Tibial nerve (tissue), 4 donors: ENCODE measurements at places on chromosomes 5 and 9.

GRCh38 chr9:127263664-127264063 lies 910 bp upstream of the GARNL3 start:
- H3K4me3 ChIP-seq = no peak overlapping the region
- H3K27me3 ChIP-seq = no peaks in the 10 kb centered on the region
- no peaks in the 10 kb centered on the region for H3K36me3 ChIP-seq

- no peaks in the 10 kb centered on the region for H3K4me1 ChIP-seq
- no peak for DNase-seq
Observed at GRCh38 chr5:19930451-19930850, 57.5 kb downstream of the CDH18 start.

DNA sequence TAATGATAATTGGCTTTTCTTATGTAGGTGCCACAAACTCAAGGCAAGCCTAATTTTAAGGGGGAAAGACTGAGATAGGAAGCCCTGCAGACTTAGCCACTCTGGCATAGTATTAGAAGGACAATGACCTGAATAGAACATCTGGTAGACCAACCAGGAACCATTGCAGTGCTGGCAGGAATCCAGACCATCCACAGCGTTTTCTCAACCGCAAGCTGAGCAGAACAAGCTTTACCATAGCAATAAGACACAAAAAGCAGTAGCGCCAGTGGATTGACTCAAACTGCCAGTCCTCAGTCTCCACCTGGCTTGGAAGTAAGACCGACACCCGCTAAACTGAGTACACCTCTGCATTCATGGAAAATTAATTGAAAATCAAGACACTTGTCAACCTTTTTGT lies 141.3 kb upstream of the LPAR1 start:
- no peaks in the 10 kb centered on the region for H3K27me3 ChIP-seq
- no peaks in the 10 kb centered on the region for H3K36me3 ChIP-seq
- H3K4me1 ChIP-seq = no peaks in the 10 kb centered on the region
- no peak for DNase-seq
- H3K4me3 ChIP-seq = no peak overlapping the region
- no peak overlapping the region for H3K27ac ChIP-seq

- no peak overlapping the region for H3K4me3 ChIP-seq
- no peaks in the 10 kb centered on the region for H3K27me3 ChIP-seq
- DNase-seq = peak; percentile 11
- no peak overlapping the region for H3K27ac ChIP-seq
Observed at GRCh38 chr9:131997779-131998178, 81.9 kb downstream of the MED27 start.

GRCh38 chr9:1871626-1872419 lies 143.3 kb upstream of the SMARCA2 start:
- no peaks in the 10 kb centered on the region for H3K36me3 ChIP-seq
- H3K4me3 ChIP-seq = no peak overlapping the region
- H3K4me1 ChIP-seq = no peaks in the 10 kb centered on the region
- no peak for DNase-seq

DNA sequence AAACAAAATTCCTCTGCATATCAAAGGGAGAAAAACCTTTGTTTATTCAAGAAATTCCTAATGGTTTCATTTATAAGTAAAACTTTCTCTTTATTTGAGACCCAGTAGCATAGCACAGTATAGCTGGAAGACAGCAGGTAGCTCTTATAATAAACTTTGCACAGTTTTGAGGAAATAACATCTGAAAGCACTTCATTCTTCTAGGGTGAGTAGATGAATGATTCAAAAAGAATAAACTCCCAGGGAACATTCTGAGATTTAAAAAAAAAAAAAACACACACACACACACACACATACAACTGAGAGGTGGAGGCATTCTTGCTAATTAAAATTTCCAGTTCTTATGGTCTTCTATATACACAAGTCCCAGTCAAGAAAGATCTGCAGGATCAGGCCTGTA lies 197.3 kb downstream of the BNC2 start:
- no peaks in the 10 kb centered on the region for H3K27me3 ChIP-seq
- no peaks in the 10 kb centered on the region for H3K4me1 ChIP-seq
- DNase-seq = no peak
- no peak overlapping the region for H3K4me3 ChIP-seq
- no peak overlapping the region for H3K27ac ChIP-seq

GRCh38 chr5:177099422-177100093 lies 12.8 kb downstream of the FGFR4 start:
- DNase-seq = no peak
- H3K4me1 ChIP-seq = no peaks in the 10 kb centered on the region
- no peak overlapping the region for H3K27ac ChIP-seq

GRCh38 chr5:29114331-29114768 lies 2076.0 kb upstream of the CDH9 start:
- H3K36me3 ChIP-seq = no peaks in the 10 kb centered on the region
- H3K4me3 ChIP-seq = no peak overlapping the region
- no peaks in the 10 kb centered on the region for H3K27me3 ChIP-seq
- DNase-seq = no peak

GRCh38 chr5:176850371-176851245 lies 40.2 kb downstream of the UNC5A start:
- H3K27ac ChIP-seq = no peak overlapping the region
- H3K4me1 ChIP-seq = no peaks in the 10 kb centered on the region
- no peaks in the 10 kb centered on the region for H3K36me3 ChIP-seq
- H3K27me3 ChIP-seq = peaks cover 52% of the 10 kb centered on the region
- no peak for DNase-seq

DNA sequence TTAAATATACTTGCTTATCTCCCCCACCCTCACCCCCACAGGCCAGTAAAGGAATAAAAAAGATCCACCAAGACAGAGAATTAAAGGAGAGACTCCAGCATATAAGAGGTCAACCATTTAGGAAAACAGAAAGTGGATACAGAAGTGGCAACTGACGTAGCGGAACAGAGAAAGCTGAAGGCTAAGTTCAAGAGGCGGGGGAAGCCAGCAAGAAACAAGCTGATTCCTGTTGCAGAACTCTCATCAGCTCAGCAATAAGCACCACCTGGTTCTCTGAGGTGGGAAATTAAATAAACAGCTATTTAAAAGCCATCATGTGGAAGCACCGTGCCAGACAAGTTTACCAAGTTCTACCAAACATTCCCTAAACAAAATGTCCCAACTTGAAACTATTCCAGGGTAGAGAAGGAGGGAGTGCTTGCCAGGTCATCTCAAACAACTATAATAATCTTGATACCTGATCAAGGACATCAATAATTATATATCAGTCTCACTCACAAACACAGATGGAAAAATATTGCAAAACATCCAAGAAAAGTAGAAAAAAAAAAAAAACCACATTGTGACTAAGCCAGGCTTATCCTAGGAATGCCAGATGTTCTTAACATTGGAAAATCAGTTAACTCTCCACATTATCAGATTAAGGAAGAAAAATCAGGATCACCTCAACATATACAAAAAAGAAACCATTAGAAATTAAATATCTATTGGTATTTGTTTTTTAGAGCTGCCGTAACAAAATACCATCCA lies 7.3 kb upstream of the ARL15 start:
- H3K27me3 ChIP-seq = no peaks in the 10 kb centered on the region
- H3K36me3 ChIP-seq = no peaks in the 10 kb centered on the region
- no peak overlapping the region for H3K27ac ChIP-seq
- DNase-seq = no peak
- H3K4me3 ChIP-seq = no peak overlapping the region
- no peaks in the 10 kb centered on the region for H3K4me1 ChIP-seq

- no peaks in the 10 kb centered on the region for H3K4me1 ChIP-seq
- no peaks in the 10 kb centered on the region for H3K27me3 ChIP-seq
- no peak overlapping the region for H3K27ac ChIP-seq
- no peak for DNase-seq
Observed at GRCh38 chr5:104218200-104218599, 655.6 kb upstream of the NUDT12 start.

GRCh38 chr9:7237473-7238246 lies 479.9 kb downstream of the KDM4C start:
- no peaks in the 10 kb centered on the region for H3K4me1 ChIP-seq
- DNase-seq = no peak
- no peaks in the 10 kb centered on the region for H3K27me3 ChIP-seq
- H3K4me3 ChIP-seq = no peak overlapping the region
- no peak overlapping the region for H3K27ac ChIP-seq
- no peaks in the 10 kb centered on the region for H3K36me3 ChIP-seq

GRCh38 chr5:172213126-172213525 lies 19.2 kb downstream of the EFCAB9 start:
- H3K27me3 ChIP-seq = no peaks in the 10 kb centered on the region
- no peak for DNase-seq
- no peak overlapping the region for H3K4me3 ChIP-seq
- peaks cover 5% of the 10 kb centered on the region for H3K36me3 ChIP-seq
- H3K27ac ChIP-seq = no peak overlapping the region
- no peaks in the 10 kb centered on the region for H3K4me1 ChIP-seq

- no peak overlapping the region for H3K4me3 ChIP-seq
- no peak for DNase-seq
- H3K36me3 ChIP-seq = no peaks in the 10 kb centered on the region
- H3K4me1 ChIP-seq = no peaks in the 10 kb centered on the region
- no peak overlapping the region for H3K27ac ChIP-seq
- no peaks in the 10 kb centered on the region for H3K27me3 ChIP-seq
Observed at GRCh38 chr5:110258460-110259216, 467.8 kb downstream of the TMEM232 start.

- H3K4me3 ChIP-seq = no peak overlapping the region
- no peaks in the 10 kb centered on the region for H3K27me3 ChIP-seq
- peak; percentile 78 for DNase-seq
- H3K4me1 ChIP-seq = peaks cover 5% of the 10 kb centered on the region
- peak overlapping the region; percentile 36 for H3K27ac ChIP-seq
Observed at GRCh38 chr5:142215915-142216681, 107.5 kb downstream of the NDFIP1 start.

DNA sequence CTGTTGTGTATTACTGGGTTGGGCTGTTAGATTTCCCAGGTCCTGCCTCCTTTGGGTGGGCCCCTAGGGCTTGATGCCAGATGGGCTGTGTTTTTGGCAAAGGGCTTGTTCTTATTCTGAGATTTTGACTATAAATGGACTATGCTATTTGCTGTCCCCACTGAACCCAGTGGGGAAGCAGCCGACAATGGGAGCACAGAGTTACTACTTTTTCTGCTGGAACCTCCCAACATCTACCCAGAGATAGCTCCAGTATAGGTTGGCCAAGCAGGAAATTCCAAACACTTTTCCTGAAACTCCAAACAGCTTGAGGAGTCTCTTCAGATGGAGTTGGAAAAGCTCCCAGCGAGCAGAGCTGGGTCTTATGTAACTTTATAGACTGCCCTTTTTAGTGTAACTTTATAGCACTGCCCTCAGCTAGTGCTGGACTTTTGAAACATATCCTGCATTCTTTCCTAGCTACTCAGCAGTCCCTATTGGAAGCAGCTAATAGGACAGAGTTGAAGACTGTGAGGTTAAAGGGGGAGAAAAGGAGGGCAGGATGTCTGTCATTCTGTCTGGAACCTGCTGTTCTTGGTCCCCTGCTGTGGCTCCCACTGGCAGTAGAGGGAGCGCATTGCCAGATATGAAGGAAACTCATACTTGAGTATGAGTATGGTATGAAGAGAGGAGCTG lies 21.0 kb downstream of the RUSC2 start:
- no peaks in the 10 kb centered on the region for H3K27me3 ChIP-seq
- H3K4me1 ChIP-seq = no peaks in the 10 kb centered on the region
- DNase-seq = peak; percentile 72
- peak overlapping the region; percentile 0 for H3K4me3 ChIP-seq
- no peaks in the 10 kb centered on the region for H3K36me3 ChIP-seq
- H3K27ac ChIP-seq = peak overlapping the region; percentile 82

GRCh38 chr9:112757282-112757883 lies 6.8 kb downstream of the SNX30 start:
- H3K4me1 ChIP-seq = peaks cover 10% of the 10 kb centered on the region
- no peaks in the 10 kb centered on the region for H3K36me3 ChIP-seq
- DNase-seq = no peak
- no peak overlapping the region for H3K4me3 ChIP-seq
